Nucleus accumbens (tissue), 56 donors: ENCODE measurements at places on chromosomes 2 and 18.

GRCh38 chr2:197516393-197516761 lies 511 bp downstream of the MOB4 start:
- peak; percentile 44 for DNase-seq

GRCh38 chr2:160222546-160223283 lies 22.6 kb upstream of the ITGB6 start:
- no peak for DNase-seq

DNA sequence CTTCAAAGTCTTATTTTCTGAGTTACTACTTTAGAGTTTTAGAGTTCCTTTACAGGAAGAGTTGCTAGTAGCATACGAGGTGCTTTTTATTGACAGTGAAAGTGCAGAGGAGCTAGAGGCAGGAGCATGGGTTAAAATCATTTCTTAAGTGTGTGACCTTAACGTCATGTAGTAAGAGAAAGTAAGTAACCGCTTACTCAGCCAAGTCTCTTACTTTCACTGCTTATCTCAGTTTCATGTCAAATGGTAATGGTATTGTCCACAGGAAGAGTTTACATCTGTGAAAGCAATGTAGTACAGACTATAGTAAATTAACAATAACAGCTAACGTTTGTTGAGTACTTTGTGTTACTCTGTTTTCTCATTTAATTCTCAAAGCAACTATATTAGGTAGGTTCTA lies 12.6 kb downstream of the NDUFAF7 start:
- no peak for DNase-seq

- DNase-seq: no peak
Observed at GRCh38 chr2:164044622-164045021, 308.8 kb upstream of the FIGN start.

DNA sequence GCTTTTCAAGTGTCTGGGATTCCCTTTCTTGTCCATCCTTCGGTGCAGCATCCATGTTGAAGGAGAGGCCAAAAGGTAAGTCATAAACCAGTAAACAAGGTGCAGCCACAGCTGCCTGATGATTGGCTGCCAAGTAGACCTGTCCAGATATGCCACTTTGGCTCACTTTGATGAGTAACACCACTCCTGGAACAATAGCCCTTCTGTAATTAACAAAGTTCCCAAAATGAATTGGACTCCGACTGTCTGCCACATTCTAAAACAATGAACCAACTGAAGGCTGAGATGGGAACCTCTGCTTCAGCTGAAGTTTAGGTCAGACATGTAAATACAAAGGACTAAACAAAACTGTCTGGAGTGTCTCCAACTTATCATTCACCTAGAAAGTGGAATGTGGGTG lies 82.2 kb upstream of the LGALSL start:
- DNase-seq: no peak

GRCh38 chr2:237181844-237182243 lies 96.2 kb downstream of the COPS8 start:
- no peak for DNase-seq

- DNase-seq: no peak
Observed at GRCh38 chr2:67510745-67511144, 113.6 kb downstream of the ETAA1 start.

- DNase-seq: no peak
Observed at GRCh38 chr18:11695736-11696135, 6.7 kb downstream of the GNAL start.
